ENCODE measurements at places on chromosomes 12 and 14.

DNA sequence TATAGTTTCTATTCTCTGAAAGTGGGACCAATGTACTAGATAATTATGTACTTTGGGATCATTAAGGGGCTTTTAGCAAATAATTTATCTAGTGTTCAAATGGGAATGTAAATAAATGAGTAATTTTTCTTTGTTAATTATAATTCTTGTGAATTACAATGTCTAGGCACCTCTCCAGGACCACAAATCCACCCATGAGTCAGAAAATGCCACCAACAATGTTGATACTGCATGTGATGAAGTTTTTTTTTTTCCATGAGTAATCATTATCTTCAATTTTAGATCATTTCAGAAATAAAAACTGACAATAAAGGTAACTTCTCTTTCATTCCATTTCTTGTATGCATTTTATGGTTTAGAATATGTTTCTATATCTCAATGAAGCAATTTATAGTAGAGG is 470.3 kb downstream of the VRK1 start:
- no peak for DNase-seq

- DNase-seq: no peak
Measured at GRCh38 chr12:70110085-70110484, 133.1 kb upstream of the CNOT2 start.

DNA sequence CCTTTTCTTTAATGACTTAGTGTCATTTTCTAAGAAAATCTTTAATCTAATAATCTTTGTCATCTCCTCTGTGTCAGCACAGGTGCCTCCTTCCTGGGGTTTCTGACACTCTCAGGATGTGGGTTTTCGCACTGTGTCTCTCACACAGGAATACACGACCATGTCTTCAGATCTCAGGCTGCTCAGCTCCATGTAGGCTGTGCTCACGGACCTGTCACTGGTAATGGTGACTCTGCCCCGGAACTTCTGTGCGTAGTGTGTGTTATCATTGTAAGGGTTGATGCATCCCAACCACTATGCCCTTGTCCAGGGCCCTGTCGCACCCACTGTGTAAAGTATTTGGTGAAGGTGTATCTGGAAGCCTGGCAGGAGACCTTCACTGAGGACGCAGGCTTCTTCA is 647.8 kb downstream of the TMEM121 start:
- peak; percentile 15 for DNase-seq

DNA sequence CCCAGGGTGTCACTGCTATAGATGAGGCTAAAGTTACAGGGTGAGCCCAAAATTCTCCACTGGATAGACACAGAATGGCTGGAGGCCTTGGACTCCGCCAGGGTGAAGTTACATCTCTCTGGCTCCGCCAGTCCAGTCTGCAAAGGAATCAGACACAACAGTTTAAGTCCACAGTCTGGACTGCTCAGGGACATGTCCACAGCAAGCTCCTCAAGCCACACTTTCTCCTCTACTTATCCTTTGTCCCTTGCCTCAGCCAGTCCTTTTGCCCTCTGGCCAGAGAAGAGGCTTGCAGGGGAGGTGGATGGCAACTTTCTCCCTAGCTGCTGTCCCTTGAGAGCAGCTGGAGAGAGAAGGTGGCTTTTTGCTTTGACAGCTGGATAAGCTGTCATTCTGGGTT is 28.0 kb downstream of the PTPRB start:
- no peak for DNase-seq

DNA sequence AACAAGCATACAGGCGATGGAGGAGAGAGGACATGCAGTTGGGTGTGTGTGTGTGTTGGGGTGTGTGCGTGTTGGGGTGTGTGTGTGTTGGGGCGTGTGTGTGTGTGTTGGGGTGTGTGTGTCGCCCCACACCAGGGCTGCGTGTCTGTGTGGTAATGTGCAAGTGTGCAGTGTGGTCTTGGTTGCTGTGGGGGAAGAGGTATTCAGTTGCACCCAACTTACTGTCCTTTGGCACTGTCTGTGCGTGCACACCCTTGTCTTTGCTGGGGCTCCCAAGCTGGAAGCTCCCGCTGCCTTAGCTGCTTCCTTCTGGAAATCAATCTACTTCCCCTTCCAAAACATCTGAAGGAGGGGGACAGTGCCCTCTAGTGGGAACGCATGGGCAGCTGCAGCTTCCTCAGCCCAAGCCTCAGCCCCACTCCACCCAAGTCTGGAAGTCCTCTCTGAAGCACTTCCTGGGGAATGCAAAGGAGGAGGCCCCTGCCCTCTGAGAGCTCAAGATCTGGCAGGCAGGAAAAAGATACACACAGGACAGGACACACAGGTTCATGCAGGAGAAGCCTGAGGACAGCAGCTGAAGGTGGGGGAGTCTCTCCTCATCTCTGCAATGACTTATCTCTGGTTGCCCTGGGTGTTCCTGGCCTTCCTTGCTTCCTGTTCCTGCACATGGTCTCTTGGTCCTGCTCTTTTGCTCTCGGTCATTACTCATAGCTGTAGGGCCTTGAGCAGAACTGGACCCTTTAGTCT is 13.1 kb downstream of the ASIC1 start:
- DNase-seq: peak; percentile 48

All from stimulated activated CD8-positive, alpha-beta memory T cell treated with anti-CD3 and anti-CD28 coated beads, Interleukin-4, amount 100 ng/mL, for 1 hour (primary cell).